ENCODE measurements at places on chromosomes 3 and 15.

DNA sequence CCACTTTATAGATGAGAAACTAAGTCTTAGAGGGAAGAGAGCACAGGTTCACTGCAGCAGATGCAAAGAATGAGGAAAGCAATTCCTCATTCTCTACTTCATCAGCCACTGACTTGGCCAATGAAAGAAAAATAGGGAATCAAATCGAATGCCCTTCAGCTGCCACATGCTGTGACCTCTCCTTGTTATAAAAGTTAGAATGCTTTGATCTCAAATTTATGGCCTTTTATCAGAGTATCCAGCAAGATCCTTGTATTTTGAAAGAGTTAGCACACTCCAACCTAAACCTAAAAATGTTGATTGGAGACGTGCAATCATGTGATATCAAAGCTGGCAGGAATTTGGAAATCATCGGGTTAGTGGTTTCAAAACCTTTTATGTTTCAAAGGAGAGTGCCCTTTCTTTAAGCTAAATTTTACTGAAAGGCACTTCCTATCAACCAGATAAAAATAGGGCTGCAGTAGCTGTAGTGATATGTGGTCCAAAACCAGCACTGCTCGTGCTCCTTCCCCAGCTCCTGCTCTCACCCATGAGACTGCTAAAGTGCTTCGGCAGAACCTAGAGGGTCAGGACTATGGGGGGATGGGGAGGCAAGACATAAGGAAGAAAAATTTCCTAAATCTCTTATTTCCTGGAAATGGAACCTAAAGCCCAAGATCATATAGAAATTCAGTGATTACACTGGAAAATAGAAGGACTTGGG, 617.0 kb downstream of the PYDC2 start:
- no peak for DNase-seq

DNA sequence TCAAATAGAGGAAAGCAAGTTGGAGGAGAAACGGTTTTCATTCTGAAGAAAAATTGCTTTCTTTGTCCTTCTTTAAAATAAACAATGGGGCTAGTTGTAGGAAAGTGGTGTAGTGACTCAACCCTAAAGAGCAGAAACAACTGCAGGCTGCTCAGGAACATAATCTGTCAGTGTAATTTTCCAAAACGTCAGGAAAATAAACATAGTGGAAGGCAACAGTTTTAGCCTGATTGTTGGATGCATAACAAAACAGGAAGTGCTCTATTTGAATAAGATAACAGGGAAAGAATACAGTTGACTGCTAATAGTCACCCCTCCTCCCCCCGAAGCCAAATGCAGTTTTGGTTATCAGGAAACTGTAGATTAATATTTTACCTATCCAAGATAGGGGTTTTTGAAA, 167.6 kb downstream of the ECT2 start:
- no peak for DNase-seq

DNA sequence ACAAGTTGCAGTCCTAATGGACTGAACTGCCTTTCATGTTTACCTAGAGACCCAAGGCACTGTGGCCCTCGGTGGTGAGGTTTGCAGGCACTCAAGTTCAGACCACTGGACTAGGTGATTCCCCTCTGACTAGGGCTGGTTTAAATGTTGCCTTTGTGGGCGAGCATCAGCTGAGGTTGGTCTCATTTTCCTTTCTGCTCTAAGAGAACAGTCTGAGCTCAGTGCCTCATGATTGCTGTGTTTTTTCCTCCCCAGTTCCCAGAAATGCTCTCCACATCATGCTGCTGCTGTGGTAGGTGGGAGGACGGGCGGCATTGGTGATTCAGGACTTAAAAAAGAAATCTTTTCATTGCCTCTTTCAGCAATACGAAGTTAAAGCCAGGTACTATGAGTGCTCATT, 237.2 kb downstream of the MBNL1 start:
- DNase-seq = no peak

DNA sequence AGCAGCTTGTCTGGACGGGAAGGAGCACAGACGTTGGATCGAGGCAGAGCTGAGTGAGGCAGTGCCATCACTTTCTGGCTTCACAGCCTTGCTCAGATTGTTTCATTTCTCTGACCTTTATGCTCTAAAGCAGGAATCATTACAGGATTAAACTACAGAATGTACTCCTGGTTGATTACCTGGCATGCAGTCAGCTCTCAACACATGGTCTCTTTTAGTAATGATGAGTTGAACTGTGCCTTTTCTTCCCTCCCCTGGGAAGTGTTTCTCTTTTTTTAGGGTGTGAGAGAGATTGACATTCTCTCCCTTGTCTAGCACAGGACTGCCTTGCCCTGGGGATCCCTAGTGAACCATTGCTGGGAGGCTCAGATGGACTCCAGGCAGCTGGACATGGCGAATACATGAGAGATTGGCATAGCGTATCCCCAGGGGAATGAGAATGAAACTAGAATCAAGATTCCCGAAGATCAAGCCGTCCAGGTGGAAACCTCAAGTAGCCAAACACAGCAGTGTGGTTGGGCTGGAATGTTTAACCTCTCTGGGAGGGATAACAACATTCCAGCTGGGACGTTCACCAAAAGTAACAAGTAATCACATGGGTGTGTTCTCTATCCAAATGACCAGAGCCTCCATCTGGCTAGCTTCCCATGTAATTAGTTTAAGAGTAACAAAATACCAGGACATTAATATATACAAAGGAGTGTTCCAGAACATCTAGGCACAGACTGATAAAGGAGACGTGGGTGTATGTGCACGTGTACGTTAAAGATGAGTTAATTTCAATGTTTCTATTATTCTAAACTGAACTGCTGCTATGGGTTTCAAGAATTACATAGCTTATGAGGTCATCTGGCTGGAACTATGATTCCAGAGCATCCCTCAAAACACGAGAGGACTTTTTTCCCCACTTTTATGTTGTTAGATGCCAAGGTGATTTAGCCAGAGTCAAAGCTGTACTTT, 118.6 kb upstream of the NR2E3 start:
- DNase-seq = no peak

- no peak for DNase-seq
Observed at GRCh38 chr3:123361071-123361470, 87.8 kb downstream of the ADCY5 start.

DNA sequence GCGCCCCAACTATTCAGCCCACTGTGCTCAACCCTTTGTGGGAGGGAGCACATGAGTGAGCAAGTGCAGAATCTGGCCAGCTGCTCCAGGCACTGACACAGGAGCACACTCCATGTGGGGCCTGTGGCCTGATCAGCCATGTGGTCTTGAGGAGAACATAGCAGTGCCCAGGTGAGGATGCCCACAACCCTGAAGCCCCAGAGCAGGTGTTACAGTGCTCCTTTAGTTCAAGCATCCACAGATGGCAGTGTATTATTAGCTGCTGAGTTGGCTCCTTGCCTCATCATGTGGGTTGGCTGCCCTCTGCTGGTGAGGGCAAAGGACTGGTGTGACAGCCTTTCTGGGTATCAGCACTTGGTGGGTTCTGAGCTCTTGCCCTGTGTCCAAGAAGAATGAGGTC, 1588.2 kb downstream of the SI start:
- DNase-seq = no peak

DNA sequence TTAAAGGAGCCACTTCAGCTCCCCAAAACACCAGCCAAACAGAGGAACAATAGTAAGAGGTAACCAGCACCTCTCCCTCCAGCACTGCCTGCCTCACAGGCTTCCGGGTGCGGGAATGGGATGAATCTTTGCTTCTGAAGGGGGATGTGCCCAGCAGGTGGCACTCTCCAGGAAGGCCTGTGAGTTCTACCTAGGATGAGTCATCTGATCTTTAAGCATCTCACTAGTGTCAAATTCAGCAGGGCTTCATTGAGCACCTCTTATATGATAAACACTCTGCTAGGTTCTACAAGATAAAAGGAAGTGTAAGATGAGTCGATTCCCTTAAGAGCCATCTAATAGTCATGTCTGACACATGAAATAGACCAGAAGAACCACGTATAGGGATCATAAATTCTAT, 237.4 kb upstream of the UMPS start:
- no peak for DNase-seq

GRCh38 chr3:132183811-132184210, 133.4 kb upstream of the ACP3 start:
- DNase-seq = no peak
